ENCODE measurements at places on chromosomes 2 and 18.

DNA sequence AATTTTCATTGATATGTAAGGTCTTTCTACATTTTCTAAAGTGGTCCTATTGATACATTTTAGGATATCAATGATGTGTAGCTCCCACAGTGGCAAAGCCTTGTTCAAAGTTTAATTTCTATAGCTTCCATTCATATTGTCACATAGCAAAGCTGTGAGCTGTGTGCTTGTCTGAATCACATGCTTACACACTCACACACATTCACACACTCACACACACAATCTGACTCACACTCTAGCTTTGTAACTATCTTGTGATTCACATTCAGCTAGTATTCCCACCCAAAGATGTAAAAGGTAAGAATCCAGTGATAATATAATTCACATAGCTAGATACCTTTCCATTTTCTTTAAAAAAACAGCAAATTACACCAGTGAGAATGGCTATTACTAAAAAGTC, 58.7 kb downstream of the MAPRE2 start:
- DNase-seq = no peak

GRCh38 chr2:180842461-180842860, 137.9 kb upstream of the UBE2E3 start:
- DNase-seq = no peak

- DNase-seq = peak; percentile 24
Measured at GRCh38 chr2:19488009-19488691, 129.7 kb upstream of the OSR1 start.

DNA sequence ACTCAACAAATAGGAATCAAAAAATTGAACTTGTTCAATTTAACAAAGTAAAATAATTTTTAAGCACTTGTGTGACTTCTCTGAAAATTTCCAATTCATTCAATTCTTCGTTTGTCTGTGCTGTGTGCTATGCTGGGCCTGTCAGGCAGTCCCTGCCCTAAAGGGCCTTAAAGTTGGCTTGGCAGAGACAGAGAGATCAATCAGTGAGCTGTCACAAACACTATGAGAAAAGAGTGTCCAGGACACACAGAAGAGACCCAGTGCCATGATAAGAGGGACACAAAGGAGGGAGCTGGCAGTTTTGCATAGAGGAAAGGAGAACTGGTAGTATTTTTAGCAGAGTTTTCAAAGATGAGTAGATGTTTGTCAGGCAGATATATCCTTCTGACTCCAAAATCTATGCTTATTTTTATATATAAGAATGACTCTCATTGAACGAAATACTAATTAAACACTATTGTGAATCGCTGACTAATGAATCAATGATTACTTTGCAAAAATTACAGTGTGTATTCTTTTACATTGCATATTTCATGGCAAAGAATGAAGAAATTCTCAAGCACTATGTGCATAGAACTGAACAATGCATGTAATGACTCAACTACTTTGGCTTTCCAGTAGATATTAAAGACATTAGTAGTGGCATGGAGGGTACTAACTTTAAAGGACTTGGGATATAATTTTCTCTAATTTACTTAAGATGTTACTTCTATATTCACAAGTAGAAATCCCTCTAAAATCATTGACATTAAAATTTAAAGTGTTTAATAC, 193.3 kb upstream of the BOD1L2 start:
- no peak for DNase-seq

DNA sequence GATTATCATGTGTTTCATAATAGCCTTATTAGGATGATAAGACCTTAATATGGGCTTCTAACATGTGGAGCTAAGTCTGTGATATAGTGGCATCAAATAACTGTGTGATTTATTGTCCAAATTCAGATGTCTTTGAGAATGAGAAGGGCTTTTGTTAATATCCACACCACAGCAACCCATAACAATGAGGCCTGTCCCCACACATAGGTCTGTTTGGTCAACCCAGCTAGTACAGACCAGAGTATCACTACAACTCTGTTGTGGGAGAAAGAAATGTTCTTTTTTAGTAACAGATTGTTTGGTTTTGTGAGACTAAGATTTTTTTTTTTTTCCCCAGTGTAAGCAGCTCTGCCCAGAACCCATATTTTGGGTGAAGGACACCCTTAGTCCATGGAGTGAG, 439.2 kb downstream of the PIK3C3 start:
- DNase-seq = no peak

DNA sequence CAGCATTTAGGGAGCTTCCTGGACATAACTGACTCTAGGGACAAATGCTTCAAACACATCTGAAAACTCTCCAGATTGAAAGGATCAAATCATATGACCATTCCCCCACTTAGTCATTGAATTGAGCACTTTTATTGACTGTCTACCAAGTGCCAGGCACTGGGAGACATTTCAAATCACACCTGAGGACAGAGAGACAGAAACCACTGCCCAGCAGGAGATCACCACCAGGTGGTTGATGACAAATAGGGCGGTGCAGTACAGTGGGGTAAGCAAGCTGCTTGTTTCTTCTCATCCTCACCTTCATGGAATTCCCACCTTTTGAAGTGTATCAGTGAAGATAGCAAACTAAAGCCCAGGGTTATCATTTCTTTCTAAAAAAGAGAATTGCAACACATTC, 19.0 kb upstream of the CXCR4 start:
- DNase-seq = no peak

- no peak for DNase-seq
Measured at GRCh38 chr2:217184242-217184641, 324.4 kb upstream of the TNP1 start.

DNA sequence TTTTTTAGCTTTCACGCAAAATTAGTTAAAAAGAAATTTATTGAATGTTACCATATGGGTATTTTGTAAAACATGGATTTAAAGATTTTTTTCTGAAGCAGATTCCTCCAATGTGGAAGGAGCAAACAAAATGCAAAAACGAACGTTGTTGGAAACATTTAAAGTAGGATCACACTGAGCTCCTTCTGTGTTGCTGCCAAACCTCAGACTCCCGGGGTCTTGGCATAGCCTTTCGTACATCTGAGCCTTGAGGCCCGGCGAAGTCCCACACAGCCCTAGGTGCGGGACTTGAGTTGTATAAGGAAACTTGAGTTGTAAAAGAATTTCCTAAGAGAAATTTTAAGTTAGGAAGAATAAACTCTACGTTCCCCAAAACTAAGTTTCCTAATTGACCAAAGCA, 52.0 kb upstream of the CD226 start:
- DNase-seq = no peak

DNA sequence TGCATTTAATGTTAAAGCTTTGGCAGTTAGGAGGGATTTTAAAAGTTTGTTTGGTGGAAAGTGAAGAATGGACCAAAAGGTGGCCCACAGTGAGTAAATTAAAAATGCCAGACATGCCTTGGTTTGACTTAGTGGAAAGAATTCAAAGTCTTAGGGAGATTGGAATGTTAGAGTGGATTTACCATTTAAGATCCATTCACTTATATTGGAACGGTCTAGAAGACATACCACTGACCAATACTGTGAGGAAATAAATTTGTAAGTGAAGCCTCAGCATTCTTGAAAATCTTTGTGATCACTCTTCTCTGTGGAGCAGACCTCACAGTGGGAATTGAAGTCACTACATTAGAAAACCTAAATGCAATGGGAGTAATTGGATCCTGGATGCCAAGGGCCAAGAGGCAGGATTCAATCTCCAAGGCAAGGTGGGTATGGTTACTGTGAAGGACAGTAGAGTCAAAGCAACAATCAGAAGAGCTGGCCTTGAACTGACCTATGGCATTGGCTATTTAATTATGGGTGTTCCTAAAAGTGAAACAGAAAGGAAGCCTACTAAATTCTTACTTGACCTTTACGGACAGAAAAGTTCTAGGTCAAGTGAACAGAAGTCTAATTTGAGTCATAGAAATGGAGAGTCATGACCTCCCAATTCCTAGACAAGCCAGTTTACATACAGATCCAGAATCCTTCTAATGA, 40.2 kb upstream of the VRK2 start:
- no peak for DNase-seq

DNA sequence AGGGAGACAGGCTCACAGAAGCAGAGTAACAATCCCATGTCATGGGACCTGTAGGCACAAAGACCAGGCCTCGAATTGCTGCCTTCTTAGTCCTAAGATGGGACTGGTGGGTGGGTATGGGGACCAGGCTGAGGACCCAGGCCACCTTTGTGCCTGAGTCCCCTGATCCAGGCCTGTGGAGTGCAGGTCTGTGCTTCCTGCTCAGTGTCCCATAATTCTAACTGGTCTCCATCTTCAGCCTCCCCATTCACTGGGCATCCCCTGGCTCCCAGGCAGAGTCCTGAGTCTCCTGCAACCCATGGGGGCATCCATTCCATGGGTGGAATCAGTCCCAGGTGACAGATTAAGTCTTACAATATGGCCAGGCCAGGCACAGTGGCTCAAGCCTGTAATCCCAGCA, 83.9 kb downstream of the SMAD7 start:
- no peak for DNase-seq

Data from GM04503 (cell line).